MG63 (cell line): ENCODE measurements at places on chromosomes 12 and 14. TPM values are rescaled to one million over a fixed set of nuclear protein-coding genes. Genes with fewer than 3 reads are reported as not detected.

CLEC4C gene
- total RNA-seq = not detected in 2 replicates

FAM161B gene
- total RNA-seq = 1.6 and 4.5 TPM in 2 replicates

PARPBP gene
- total RNA-seq = 19.2 and 37.6 TPM in 2 replicates

NANOG gene
- total RNA-seq = not detected in 2 replicates

RPGRIP1 gene
- not detected in 2 replicates for total RNA-seq

LHX5 gene
- total RNA-seq = not detected in 2 replicates

TAS2R20 gene
- not detected in 2 replicates for total RNA-seq
